Stimulated activated CD8-positive, alpha-beta memory T cell treated with anti-CD3 and anti-CD28 coated beads, Interleukin-7, amount 100 ng/mL, for 4 hours (primary cell): ENCODE measurements at places on chromosomes 1 and 21.

- DNase-seq: no peak
These were observed 161.3 kb downstream of the TSEN15 start for GRCh38 chr1:184212649-184213314.

DNA sequence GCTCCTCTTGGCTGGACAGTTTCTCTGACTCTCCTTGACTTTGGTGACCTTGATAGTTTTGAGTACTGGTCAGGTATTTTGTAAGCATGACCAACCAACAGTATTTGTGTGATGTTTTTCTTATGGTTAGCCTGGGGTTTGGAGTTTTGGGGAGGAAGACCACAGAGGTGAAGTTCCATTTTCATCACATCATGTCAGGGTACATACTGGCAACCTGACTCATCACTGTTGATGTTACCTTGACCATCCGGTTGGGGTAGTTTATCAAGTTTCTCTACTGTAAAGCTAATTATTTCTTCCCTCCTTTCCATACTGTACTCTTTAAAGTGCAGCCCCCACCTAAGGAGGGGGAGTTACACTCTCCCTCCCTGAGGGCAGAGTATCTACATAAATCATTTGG, 13.4 kb downstream of the OSCP1 start:
- no peak for DNase-seq

- DNase-seq: no peak
These were observed 133.8 kb downstream of the HS2ST1 start for GRCh38 chr1:87048237-87048636.

GRCh38 chr1:40774266-40774998, 9.2 kb upstream of the KCNQ4 start:
- DNase-seq: peak; percentile 48

- no peak for DNase-seq
These were observed 29.0 kb downstream of the DHCR24 start for GRCh38 chr1:54857746-54858561.

DNA sequence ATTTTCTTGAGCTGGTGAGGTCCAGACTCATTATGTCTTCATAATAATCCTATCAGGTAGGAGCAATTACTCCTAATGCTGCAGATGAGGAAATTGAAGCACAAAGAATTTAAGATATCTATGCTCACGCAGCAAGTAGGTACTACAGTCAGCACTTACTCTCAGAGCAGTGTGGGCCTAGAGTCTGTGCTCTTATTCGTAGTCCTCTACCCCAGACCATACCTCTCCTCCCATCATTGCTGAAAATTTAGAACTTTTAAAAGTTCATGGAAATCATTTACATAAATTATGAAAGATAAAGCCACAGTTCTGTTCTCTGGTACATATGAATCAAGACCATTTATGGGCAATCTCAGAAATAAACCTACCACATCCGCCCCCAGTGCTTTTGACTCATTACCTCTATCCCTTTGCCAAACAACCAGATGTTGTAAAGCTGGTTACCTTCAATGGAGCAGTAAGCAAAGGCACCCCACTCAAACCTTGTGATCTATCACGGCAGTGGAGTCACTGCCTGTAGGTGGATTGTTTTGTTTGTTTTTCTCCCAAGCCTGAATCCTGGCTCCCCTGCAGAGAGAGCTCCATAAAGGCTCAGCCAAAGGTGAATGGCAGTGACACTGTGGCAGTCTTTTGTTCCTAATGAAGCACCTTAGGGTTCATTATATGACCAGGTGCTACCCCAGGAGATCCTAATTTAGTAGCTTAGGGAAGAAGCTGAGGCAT, 20.9 kb upstream of the MAN1A2 start:
- no peak for DNase-seq

- no peak for DNase-seq
These were observed 5.6 kb downstream of the MCOLN2 start for GRCh38 chr1:84991097-84991920.

DNA sequence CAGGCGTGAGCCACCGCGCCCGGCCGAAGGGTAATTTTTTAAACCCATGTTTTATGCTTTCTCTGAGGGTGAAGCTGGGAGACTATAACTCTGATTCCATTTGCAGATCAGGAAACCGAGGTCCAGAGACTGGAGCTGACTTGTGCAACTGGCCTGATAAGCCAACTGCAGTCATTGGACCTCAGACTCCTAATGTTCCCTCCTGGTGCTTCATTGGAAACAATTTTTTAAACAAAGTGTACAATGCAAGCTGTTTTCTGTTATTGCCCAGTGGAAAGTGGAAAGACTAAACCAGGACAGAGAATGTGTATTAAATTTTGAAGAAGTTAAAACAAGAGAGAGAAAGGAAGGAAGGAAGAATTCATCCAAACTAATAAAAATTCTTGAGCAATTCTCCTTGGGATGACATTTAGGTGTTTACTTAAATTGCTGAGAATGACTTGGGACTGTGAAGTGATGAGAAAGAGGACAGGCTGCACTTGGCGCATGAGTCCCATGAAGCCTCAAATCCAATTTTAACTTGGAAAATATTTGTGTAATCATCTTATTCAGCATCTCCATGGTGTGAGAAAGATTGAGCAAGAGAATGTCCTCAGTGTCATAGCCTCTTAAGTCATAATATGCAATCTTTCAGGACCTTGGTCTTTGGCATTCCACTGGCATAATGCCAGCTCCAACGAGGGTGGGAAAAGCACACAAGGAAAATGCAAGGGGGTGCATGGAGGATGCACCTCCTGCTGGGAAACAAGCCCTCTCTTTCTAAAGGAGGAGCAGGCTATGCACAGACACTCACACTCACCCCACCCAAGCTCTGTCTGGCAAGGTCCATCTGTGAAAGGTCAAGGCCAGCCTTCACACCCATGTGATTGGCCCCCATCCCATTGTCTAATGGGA, 342.0 kb downstream of the SIPA1L2 start:
- no peak for DNase-seq

- DNase-seq: no peak
These were observed 30.5 kb downstream of the GPR161 start for GRCh38 chr1:168106274-168106673.

GRCh38 chr1:171090604-171091003, at the start of gene FMO3:
FMO3 (plus strand) TSS chr1:171090905; CDS start chr1:171092659, 1,754 bp downstream.
- DNase-seq: no peak

DNA sequence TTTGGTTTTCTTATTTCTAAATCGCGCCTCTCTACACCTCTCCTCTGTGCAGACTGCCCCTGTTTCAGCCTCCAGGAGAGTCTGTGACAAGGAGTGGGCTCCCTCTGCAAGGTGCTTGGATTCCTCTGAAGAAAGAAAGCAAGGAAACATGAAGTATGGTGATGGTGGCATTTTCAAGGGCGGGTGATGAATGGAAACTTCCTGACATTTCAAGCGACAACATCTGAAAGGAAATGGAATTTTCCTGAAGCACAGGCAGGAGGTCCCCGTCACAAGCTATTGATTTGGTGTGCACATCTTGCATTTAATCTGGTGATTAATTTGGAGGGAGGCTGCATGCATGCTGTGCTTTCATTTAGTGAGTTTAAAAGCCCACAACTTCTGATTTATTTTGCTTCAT, 164.6 kb upstream of the FGGY start:
- no peak for DNase-seq

DNA sequence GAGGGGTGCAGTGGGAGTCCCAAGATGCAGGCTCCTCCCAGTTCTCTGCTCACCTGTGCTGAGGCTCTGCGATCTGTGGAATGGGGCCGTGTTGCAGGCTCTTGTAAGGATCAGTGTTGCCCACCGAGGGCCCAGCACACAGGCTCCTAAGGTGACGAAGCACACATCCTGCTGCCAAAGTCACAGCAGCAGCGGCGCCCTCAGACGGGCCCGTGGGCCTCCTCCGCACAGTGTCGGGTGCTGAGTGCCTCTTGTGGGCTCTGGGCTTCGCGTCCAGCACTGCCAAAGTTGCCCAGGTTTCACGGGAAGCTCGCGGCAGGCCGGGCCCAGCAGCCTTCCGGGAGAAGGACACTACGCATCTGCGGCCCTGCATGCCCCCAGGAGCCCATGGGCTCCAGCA, 72.1 kb upstream of the ABCG1 start:
- DNase-seq: no peak

- DNase-seq: no peak
These were observed 2.0 kb downstream of the AGRN start for GRCh38 chr1:1021920-1022259.

DNA sequence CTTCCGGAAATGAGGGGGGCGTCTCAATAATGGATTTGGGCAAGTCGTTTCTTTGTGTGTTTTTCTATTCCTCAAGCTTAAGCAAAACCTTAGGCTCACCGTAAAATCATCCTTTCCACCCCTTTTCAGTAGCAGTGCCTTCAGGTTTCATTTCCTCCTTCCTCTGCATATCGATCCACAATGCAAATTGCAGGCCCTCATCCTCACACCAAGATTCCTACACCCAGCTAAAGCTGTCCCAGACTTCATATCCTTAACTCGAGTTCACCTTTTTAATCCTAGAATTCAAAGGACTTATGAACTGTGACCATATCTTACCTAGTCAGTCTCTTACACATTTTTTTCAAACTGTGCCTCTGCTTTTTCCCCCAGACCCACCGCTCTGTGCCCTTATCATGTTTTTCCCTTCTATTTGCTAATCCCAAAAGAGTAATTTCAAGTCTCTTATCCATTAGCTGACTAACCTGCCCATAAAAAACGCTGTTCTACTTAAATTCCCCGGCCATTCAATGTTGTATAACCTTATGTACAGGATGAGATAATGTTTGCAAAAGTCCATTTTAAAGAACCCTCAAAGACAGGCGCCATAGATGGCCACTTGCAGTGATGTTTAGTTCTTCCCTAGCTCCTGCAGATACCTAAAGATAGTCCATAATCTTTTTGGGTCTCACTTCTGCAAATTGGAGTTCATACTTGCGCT, 1.5 kb downstream of the AKIRIN1 start:
- no peak for DNase-seq

GRCh38 chr1:183580281-183580682, 10.0 kb downstream of the NCF2 start:
- no peak for DNase-seq

DNA sequence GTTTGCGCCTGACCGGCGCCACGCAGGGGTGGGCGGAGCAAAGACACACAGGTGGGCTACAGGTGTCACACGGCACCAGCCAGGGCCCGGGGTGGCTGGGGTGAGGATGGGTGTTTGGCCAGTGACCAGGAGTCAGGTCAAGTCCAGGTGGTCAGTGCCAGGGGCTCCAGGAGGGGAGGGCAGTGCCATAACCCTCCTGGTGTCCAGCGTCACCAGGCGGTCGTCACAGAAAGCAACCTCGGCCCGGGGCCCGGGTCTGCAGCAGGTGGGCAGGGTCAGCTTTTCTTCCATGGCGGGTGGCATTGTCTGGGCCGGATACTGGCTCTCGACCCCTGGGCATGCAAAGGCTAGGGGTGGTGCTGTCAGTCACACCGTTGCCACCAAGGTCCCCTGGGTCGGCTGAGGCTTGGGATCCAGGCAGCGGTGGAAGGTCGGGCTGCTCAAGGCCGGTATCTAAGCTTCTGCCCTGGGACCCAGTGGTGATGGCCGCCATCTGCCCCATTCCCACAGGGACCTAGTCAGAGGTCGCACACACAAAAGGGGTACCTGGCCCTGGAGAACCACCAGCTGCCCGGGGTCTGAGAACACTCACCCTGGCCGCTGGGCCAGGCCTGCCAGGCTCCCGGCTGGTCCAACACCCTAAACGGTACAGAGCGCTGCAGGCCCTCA, 1.8 kb downstream of the FNDC10 start:
- no peak for DNase-seq

DNA sequence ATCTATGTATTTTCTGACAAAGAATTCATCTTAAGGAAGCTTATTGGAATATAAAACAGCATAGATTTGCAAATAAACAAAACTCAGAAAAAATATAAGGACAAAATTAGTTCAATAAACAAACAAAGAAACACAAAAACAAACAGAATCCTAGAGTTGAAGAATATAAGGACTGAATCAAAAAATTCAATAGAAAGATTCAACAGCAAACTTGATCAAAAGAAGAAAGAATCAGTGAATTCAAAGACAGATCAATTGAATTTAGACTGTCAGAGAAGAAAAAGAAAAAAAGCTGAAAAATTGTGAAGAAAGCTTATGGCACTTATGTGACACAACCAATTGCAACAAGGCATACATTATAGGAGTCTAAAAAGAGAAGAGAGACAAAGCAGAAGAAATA, 770.0 kb upstream of the RGS18 start:
- DNase-seq: no peak

GRCh38 chr1:115677182-115677555, 35.4 kb downstream of the VANGL1 start:
- no peak for DNase-seq

- no peak for DNase-seq
These were observed 7.5 kb upstream of the NCF2 start for GRCh38 chr1:183597656-183598347.

DNA sequence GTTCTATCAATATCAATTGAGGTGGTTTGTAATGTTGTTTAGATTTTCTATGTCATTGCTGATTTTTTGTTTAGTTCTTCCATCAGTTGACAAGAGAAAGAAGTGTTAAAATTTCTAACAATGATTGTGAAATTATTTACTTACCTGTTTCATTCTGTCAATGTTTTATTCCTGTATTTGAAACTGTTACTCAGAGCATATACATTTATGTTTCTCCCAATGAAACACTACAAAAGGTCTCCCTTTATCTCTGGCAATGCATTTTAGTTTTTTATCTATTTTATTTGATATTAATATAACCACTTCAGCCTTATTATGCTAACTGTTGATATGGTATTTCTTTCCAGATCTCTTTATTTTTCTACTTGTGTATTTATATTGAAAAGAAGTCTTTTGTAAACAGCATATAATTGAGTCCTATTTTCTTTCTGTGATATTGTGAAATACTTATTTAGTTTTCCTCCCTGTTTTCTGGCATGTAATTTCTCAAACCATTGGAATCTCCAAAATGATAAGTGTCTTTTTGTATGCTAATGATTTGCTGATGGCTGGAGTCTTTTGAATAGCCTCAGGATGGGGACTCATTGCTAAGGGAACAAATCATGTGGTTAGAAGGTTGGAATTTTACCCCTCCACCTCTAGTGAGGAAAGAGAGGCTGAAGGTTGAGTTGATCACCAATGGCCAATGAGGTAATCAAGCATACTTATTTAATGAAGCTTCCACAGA, 122.0 kb downstream of the ADSS2 start:
- no peak for DNase-seq

DNA sequence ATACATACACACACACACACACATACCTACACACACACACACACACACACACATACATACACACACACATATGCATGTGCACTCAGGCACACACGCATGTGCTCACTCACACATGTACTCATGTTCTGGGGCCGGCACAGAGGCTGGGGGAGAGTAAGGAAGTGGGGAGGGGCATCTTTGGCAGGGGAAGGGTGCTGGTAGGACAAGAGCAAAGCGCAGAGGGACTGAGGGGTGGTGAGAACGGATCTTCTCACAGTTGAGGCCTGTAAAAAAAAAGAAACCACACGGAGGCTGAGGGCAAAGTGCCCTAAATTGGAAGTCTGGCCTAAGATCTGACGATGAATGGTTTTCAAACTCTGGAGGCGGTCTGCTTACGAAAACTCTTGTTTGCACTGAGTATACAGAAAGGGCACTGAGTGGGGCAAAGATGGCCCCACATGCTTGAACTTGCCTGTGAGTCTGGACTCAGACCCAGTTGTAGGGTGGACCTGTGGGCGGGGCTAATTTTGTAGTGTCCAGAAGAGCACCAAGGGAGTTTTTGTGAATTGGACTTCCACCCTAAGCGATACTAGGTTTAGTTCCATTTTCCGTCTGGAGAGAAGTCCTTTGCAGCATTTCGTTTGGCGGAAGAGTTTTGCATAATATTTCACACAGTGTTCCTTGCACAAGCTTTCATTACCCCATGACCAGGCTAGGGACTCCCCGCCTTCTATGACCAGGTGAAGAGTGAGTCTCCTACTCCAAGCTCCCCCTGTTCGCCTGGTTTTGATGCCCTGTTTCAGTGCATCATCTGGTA, 79.3 kb upstream of the LYST start:
- DNase-seq: no peak

GRCh38 chr1:9399510-9400424, 107.1 kb downstream of the SPSB1 start:
- DNase-seq: no peak
